Lung (tissue), 17 donors: ENCODE measurements at places on chromosomes 2 and 18.

DNA sequence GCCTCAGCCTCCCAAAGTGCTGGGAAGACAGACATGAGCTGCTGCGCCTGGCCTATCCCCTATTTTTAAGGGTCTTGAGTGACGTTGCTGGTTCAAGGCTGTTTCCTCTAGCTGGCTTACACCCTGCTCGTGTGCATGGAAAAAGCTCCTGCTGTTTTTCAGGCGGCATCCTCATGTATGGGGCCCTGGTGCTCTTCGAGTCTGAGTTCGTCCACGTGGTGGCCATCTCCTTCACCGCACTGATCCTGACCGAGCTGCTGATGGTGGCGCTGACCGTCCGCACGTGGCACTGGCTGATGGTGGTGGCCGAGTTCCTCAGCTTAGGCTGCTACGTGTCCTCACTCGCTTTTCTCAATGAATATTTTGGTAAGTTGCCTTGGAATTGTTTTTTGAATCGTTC is 22.0 kb upstream of the NFATC1 start:
- H3K27ac ChIP-seq, result no peak overlapping the region
- DNase-seq, result no peak
- H3K4me3 ChIP-seq, result no peak overlapping the region
- H3K4me1 ChIP-seq, result no peaks in the 10 kb centered on the region
- H3K36me3 ChIP-seq, result peaks cover 8% of the 10 kb centered on the region

DNA sequence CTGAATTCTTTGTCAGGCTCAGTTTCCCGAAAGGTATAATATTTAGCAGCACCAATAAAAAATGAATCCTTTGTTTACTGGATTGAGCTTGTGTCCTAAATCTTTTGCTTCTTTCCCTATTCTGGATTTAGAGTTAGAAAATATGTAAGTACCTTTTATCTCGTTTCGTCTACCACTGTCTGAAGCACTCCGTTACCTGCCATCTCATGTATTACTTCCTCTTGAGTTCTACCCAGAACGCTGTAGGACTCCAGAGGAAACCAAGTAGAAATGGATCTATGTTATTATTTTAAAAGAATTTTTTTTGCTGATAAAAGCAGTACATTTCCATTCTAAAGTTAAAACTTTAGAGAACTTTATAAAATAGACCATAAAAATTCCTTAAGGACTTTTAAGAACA is 13.5 kb downstream of the ANKRD12 start:
- no peaks in the 10 kb centered on the region for H3K36me3 ChIP-seq
- peaks cover 11% of the 10 kb centered on the region for H3K4me1 ChIP-seq
- no peak for DNase-seq
- H3K27ac ChIP-seq, result no peak overlapping the region

DNA sequence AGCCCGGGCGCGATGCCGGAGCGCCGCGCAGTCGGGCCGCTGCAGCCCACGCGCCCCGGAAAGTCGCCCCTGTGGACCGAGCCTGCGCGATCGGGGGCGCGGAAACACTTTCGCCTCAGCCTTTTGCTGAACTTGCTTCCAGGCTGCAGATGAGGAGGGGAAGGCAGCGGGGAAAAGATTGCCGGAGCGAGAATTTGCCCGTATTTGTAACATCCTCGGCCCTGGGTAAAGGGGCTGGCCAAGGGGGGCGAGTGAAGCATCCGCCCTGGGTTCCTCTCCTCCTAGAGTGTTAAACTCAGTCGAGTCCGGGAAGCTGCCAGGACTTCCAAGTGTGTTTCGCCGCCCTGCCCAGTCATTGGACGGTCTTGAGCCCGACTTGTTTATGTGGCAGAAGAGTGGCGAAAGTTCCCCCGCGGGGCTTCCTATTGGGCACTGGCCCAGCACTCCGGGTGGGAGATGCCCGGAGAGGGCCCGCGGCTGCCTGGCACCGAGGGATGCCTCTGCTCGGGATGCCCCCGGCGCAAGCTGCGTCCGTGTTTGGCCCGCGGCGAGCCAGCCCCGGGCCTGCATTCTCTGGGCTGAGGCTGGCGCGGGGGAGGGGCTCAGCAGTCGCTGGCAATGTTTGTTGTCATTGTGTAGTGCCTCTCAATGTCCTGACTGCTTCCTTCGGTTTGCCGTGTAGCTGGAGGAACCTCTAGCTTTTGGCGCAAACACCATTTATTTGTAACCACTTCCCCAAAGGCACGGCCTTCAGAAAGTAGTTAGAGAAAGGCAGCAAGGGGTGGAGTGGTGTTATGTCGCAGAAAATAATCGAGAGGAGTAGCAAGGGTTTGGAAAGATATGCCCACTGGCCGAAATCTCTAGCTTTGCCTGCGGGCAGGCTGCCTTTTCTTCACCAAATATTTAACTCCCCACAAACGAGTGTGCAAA is 1.1 kb downstream of the CYBRD1 start:
- H3K4me1 ChIP-seq, result no peaks in the 10 kb centered on the region
- H3K27me3 ChIP-seq, result no peaks in the 10 kb centered on the region
- H3K27ac ChIP-seq, result peak overlapping the region; percentile 91
- peak overlapping the region; percentile 82 for H3K4me3 ChIP-seq
- peak; percentile 91 for DNase-seq
- no peaks in the 10 kb centered on the region for H3K36me3 ChIP-seq

GRCh38 chr18:158128-159036 is at the start of gene USP14:
Gene USP14 (plus strand): TSS chr18:158557. CDS start chr18:158699, 142 bp downstream.
- H3K27ac ChIP-seq, result peak within 1 kb of the TSS; percentile 81
- H3K4me1 ChIP-seq, result no peaks in the 10 kb centered on the region
- no peaks in the 10 kb centered on the region for H3K27me3 ChIP-seq
- peak within 1 kb of the TSS; percentile 96 for H3K4me3 ChIP-seq

GRCh38 chr18:6646801-6647200 is 82.7 kb upstream of the ARHGAP28 start:
- no peak overlapping the region for H3K4me3 ChIP-seq
- no peaks in the 10 kb centered on the region for H3K27me3 ChIP-seq
- H3K36me3 ChIP-seq, result no peaks in the 10 kb centered on the region
- peak; percentile 94 for DNase-seq
- H3K4me1 ChIP-seq, result no peaks in the 10 kb centered on the region
- H3K27ac ChIP-seq, result no peak overlapping the region

DNA sequence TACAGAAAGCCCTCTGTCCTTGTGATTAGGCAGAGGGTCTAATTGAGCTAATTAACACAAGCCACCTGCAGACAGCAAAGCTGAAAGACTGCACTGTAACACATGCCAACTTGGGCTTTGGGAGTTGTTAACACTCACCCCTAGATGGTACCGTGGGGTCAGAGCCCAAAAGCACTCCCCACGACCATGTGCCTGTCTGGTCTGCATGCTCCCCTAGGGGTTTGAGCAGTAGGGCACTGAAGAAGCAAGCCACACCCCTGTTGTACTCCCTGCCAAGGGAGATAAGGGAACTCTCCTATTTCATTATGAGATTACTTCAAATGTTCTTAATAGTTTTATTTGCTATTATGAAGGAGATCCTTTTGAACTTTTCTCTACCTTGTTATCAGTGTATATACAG is 560.1 kb upstream of the FSHR start:
- DNase-seq, result no peak
- H3K4me3 ChIP-seq, result no peak overlapping the region
- no peaks in the 10 kb centered on the region for H3K27me3 ChIP-seq

DNA sequence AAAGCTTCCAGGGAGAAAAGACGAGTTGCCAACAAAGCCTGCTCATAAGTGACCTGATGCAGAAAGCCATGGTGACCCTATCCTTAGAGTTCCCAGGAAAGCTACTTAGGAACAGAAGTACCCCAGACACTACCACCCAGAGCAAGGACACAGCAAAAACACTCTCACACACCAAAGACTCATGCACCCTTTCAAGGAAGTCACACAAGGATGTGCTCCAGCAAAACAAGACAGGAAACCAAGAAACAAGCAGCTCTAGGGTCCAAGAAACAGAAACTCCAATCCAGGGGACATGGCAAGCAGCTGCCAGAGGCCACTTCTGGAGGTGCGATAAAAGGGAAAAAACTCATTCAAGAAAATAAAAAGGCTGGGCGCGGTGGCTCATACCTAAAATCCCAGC is 5.7 kb downstream of the KIF1A start:
- H3K4me1 ChIP-seq, result no peaks in the 10 kb centered on the region
- no peak overlapping the region for H3K4me3 ChIP-seq
- H3K36me3 ChIP-seq, result no peaks in the 10 kb centered on the region

DNA sequence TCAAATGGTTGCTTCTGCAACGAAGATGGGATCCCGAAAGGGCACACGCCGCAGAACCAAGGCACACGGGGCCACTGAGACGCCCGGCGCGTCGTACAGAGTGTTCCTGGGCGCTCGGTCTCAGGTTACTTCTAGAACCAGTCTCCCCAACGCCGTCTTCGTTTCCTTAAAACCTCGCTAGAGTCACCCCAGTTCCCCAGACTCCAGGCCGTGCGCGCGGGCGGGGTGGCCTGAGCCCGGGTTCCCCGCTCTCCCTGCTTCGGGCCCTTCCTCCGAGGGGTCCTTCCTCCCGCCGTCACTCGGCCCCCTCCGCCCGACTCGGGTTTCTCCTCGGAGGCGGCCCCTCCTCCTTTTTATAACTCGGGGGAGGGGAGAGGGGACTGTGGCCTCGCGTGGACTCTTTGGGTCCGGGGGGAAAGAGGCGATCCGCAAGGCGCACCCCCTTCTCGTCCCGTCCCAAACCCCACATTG is 774 bp upstream of the FZD7 start:
- peaks cover 19% of the 10 kb centered on the region for H3K4me1 ChIP-seq
- no peaks in the 10 kb centered on the region for H3K36me3 ChIP-seq
- peak overlapping the region; percentile 98 for H3K27ac ChIP-seq
- H3K27me3 ChIP-seq, result no peaks in the 10 kb centered on the region
- H3K4me3 ChIP-seq, result peak overlapping the region; percentile 65

GRCh38 chr2:72539071-72539552 is 286.7 kb downstream of the EXOC6B start:
- H3K27me3 ChIP-seq, result no peaks in the 10 kb centered on the region
- no peak for DNase-seq
- no peaks in the 10 kb centered on the region for H3K36me3 ChIP-seq
- no peak overlapping the region for H3K4me3 ChIP-seq
- H3K27ac ChIP-seq, result no peak overlapping the region

DNA sequence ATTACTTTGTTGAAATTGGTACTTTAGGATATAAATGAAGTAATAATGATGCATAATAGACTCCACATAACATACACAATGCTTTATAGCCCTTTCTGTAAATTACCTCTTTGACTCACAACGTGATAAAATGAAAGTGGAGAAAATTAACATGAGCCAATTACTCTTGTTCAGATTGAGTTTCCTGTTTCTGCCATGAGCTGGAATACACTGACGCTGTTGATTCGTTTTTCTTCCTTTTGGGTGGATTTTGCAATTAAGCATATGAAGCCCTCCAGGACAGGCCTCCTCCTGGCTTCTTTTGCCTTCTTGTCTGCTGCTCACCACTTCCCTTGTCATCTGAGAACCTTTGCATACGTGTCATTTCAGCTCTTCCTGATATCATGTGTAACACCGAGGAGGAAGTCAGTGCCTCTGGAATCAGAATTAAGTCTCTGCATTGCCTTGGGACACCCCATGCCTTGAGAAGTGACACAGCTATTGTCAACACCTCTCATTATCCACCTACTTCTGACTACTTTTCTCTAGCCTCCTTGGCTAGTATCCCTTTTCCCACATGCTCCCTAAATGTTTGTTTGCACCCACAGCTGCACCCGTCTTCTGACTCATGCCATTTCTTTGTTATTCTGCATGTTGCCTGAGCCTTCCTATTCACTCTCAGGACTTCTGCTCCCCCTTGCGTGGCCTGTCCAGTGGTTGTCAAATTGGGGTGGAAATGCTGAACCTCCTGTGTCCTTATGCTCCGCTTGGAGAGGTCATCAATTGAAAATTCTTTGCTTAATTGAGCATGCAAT is 134.1 kb downstream of the FMNL2 start:
- H3K36me3 ChIP-seq, result no peaks in the 10 kb centered on the region
- peaks cover 77% of the 10 kb centered on the region for H3K4me1 ChIP-seq
- H3K27me3 ChIP-seq, result no peaks in the 10 kb centered on the region
- no peak for DNase-seq

GRCh38 chr18:77234504-77235365 is 14.9 kb upstream of the GALR1 start:
- H3K36me3 ChIP-seq, result no peaks in the 10 kb centered on the region
- H3K27ac ChIP-seq, result no peak overlapping the region
- no peak for DNase-seq
- no peaks in the 10 kb centered on the region for H3K27me3 ChIP-seq
- H3K4me1 ChIP-seq, result no peaks in the 10 kb centered on the region
- no peak overlapping the region for H3K4me3 ChIP-seq

DNA sequence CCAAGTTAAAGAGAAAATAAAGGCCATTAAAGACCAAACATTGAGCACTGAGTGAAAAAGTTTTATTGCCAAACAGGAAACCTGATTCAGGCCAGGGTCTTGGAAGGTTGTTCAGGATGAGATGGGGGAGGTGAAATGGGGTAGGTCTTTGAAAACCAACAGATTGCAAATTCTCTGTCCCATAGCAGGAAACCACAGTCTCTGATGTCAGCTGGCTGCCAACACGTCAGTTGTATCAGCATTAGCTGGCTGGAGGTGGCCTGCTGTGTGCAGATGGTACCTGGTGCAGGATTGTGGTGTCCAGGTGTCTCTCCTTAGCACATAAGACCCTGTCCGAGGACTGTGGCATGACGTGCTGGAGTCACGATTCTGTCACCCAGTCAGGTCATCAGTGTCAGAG is 106.3 kb downstream of the MSH2 start:
- H3K4me1 ChIP-seq, result no peaks in the 10 kb centered on the region
- H3K27me3 ChIP-seq, result no peaks in the 10 kb centered on the region
- H3K27ac ChIP-seq, result no peak overlapping the region
- H3K36me3 ChIP-seq, result no peaks in the 10 kb centered on the region

DNA sequence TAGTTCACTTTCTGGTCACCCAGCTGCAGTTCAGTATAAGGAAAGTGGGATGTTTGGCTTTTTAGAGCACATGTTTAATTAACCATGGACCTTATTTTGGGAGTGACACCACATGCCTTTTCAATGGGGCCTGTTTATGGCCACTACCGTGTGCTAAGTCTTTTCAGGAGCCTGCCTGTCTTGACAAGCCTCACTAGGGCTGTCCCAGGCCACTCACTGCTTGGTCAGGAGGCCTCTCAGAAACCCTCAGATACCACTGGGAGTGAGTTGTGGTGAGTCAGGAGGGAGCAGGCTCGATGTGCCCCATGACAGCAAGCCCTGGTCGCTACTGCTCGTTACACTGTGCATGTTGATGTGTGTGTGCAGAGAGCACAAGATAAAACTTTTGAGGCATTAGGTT is 123.0 kb downstream of the MAP4K4 start:
- DNase-seq, result no peak
- H3K27me3 ChIP-seq, result no peaks in the 10 kb centered on the region
- H3K36me3 ChIP-seq, result no peaks in the 10 kb centered on the region
- no peak overlapping the region for H3K4me3 ChIP-seq
- peak overlapping the region; percentile 15 for H3K27ac ChIP-seq

GRCh38 chr2:149739171-149739882 is 151.8 kb upstream of the MMADHC start:
- H3K36me3 ChIP-seq, result no peaks in the 10 kb centered on the region
- no peak for DNase-seq
- H3K27me3 ChIP-seq, result no peaks in the 10 kb centered on the region

DNA sequence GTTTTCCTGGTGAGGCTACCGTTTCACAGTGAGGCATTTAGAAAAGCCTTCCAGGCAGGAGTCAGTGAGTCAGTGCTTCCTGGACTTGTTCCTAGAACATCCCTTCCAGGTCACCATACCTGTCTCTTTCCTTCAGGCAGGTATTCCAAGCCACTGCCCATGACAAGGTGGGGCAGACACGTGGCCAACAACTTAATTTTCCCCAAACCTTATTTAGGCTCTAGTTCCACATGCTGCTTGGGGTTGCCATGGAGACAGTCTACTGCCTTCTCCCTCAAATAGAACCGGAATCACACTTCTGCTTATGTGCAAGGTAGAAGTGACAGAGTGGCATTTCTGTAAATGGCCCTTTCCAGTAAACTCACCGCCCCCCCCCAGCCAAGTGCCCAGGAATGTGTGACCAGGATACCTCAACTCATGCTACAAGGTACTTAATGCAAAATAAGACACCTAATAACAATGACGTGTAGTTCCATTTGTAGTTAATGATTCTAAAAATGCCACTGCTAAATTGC is 258.3 kb downstream of the PRKCE start:
- H3K27ac ChIP-seq, result peak overlapping the region; percentile 47
- H3K4me3 ChIP-seq, result no peak overlapping the region
- H3K27me3 ChIP-seq, result no peaks in the 10 kb centered on the region
- no peaks in the 10 kb centered on the region for H3K4me1 ChIP-seq
- DNase-seq, result peak; percentile 57
